Activated effector memory CD4-positive, alpha-beta T cell treated with Interleukin-2 at 50 U/mL for 16 hours (primary cell): ENCODE measurements at places on chromosomes 16 and 17.

- no peak for DNase-seq
Measured at GRCh38 chr16:56734429-56734828, 4.5 kb downstream of the NUP93 start.

DNA sequence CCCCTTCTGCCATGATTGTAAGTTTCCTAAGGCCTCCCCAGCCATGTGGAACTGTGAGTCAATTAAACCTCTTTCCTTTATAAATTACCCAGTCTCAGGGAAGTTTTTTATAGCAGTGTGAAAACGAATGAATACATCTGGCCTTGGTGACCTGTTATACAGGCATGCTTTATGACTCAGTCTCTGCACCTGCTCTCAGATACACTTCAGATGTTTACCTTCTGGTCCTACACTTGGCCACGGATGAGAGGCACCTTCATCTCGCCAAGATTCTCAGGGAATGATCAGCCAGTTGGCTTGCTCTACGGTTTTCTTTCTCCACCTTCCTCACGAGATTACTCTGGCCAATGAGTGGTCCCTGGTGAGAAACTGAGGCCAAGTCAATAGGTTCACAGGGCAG, 304.7 kb downstream of the CA10 start:
- no peak for DNase-seq

DNA sequence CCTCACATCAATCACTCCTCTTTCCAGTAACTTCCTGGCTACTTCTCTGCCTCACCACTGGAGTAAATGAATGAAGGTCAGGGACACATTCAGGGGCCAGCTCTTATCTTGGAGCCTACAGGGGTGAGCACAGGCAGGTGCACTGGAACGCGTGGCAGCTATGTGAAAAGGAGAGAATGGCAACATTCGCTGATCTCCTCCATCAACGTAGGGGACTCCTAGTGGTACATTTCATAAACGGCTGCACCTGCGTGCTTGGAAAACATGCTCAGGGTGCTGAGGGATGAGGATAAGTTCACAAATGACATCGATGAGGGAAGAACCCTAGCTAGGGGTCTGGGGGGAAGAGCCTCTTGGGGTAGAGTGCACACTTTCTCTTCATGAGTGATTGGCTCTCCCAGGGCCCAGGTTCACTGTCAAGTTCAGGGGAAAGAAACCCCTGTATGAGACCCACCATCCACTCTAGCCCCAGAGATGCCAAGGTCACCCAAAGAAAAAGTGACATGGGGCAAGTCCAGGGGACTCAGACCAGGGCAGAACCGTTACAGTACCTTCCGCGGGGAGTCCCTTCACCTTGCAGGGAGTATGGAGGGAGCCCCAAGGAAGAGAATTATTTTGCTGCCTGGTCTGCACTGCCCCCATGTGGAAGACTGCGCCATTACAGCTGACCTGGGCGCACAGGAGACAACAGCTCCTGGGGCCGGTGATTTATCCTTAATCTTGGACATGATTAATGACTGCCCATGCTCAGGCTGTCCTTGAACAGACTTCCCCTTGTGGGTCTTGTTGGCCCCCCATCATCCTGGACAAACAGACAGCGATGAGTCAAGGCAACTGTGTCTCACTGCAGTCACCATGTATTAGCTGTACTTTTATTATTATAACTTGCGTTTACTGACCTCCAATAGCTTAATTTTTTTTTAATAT, 30.1 kb downstream of the VAC14 start:
- peak; percentile 5 for DNase-seq

DNA sequence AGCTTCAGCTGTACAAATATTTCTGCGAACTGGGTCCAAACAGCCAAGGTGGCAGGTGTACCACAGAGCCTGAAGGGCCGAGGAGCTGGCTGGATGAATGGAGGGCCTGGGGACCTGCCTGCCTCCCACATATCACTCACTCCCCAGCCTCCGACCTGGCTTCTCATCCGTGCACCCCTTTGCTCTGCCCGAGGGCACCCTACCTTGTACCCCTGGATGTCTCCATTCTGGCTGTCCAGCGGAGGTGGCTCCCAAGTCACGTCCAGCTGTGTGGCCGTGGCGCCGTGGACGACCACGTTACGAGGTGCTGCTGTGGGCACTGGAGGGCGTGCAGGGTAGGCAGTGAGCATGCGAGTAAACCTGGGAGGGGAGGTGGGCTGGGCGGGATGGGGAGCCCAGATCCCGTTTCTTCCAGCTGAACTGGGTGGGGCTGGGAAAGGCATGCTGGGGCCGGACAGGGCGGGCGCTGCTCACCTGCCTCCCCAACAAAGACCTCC, 67.2 kb upstream of the CDC42EP4 start:
- DNase-seq = no peak

- no peak for DNase-seq
Measured at GRCh38 chr17:50175035-50175807, 9.4 kb downstream of the SGCA start.

- no peak for DNase-seq
Measured at GRCh38 chr16:56198006-56198754, 6.9 kb downstream of the GNAO1 start.

GRCh38 chr16:20333120-20333519, 5.8 kb upstream of the GP2 start:
- DNase-seq = no peak

GRCh38 chr16:10121491-10121890, 60.7 kb downstream of the GRIN2A start:
- DNase-seq = no peak

- no peak for DNase-seq
Measured at GRCh38 chr17:61124562-61124961, 275.1 kb upstream of the TBX2 start.

DNA sequence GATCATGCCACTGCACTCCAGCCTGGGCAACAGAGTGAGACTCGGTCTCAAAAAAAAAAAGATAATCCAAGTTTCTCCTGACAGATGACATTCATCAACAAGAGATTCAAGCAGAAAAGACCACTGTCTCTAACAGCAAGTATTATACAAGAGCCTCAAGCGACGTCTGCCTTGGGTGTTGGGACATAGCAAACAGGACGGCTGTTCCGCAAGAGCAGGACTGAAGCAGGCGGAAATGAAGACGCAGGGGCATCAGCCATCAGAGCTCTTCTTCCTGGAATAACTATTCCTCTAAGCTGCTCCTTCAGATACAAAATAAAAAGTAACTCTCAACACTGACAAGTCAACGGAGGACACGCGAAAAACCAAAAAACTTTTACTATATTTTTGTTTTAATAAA, 54.0 kb downstream of the ANKRD11 start:
- no peak for DNase-seq

DNA sequence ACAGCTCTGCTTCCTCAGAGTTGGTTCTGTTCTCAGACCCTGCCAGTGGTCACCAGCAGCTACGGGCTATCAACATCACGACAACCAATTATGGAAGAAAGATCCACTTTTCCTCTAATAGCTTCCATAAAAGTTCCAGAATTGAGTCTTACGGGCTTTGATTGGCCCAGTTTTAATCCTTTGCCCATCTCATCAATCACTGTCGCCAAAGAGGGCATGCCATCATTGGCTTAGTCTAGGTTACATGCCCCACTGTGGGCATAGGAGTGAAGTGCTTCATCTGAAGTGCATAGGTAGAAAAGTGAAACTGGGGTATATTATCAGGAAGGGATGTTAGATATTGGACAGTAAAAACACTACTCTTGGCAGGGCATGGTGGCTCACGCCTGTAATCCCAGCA, 76.6 kb upstream of the DHX40 start:
- DNase-seq = no peak

- DNase-seq = no peak
Measured at GRCh38 chr17:66545918-66546317, 243.5 kb downstream of the PRKCA start.

DNA sequence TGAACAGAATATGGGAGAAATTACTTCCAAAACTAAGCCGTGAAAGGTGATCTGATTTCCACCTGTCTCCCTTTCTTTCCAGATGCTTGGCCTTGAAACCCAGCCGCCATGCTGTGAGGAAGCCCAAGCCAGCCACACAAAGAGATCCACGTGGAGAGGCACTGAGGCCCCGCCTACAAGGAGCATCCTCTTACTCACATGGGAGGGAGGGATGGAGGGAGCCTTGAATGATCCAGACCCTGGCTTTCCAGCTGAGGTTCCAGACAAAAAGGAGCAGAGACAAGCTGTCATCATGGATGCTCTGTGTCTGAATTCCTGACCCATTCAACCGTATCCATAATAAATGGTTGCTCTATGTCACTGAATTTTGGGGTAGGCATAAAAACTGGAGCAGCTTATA, 48.9 kb upstream of the HAPSTR1 start:
- DNase-seq = no peak

GRCh38 chr16:86090461-86091170, 191.7 kb downstream of the IRF8 start:
- DNase-seq = no peak

DNA sequence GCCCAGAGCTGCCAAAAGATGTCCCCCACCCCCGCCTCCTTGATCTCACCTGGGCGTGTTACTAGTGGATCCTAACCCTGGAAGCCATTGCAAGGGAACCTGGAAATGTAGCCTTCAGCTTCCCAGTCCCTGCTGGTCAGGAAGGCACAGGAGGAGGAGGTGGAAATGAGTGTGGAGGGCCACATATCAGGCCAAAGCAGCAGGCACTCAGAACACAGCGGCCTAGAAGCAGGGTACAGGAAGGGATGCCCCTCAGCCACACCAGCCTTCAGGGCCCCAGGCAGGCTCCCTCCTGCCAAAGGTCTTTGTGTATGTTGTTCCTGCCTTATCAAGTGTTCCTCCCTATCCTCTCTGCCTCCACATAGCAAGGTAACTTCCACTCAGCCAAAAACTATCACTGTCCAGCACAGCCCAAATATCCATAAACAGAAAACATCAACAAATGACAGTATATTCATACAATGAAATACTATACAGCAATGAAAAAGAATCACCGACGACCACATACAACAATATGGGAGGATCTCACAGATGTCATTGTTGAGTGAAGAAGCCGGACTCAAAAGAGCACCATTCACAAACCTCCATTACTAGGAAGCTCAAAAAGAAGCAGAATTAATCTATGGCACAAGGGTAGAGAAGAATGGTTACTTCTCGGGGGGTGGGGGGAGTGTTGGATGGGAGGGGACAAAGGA, 28.2 kb upstream of the TNFRSF13B start:
- DNase-seq = no peak

GRCh38 chr17:29091606-29092289, 48.8 kb downstream of the PIPOX start:
- DNase-seq = no peak

GRCh38 chr16:47928008-47928407, 227.8 kb downstream of the ABCC12 start:
- no peak for DNase-seq

GRCh38 chr16:23857256-23857880, 21.6 kb downstream of the PRKCB start:
- no peak for DNase-seq

DNA sequence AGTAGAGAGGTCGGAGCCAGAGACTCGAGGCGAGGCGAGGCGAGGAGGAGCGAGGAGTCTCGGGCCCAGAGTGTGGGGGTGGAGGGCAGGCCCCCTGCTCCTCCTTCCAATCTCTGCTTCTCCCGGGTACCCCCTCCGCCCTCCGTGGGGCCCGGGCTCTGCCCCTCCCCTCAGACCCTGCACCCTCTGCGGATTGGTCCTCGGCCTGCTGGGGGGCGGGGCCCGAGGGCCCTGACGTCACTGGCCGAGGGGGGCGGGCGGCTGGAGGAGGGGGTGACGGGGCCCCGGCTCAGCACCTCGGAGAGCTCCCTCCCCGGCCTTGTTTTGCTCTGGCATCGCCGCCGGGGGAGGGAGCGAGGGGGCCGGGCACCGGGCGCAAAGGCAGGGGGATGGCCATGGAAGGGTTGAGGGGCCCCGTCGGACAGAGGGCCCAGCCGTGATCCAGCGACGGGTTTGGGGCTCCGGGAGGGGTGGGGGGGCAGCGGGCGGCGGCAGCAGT, at the start of gene RUNDC3A:
TSS of gene RUNDC3A (plus strand) at position 282 of the 499 bp plus-strand sequence. CDS start 232 bp downstream, outside the sequence.
- peak; percentile 74 for DNase-seq

DNA sequence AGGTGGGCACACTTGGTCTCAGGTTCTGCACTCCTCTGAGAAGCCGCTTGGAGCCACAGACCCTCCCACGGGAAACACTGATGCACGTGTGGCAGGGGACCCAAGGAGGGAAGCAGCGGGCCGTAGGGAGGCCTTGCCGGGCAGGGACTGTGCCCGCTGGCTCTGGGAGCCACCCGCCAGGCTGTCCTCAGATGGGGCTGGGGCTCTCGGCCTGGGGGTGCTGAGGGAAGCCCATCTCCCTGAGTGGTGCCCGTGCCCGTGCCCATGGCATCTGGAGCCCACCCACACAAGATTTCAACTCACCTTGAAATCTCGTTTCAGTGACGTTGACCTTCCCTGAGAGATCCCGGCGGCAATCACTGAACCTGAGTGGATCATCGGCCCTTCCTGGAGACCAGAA, 12.6 kb upstream of the CCDC154 start:
- DNase-seq = no peak

DNA sequence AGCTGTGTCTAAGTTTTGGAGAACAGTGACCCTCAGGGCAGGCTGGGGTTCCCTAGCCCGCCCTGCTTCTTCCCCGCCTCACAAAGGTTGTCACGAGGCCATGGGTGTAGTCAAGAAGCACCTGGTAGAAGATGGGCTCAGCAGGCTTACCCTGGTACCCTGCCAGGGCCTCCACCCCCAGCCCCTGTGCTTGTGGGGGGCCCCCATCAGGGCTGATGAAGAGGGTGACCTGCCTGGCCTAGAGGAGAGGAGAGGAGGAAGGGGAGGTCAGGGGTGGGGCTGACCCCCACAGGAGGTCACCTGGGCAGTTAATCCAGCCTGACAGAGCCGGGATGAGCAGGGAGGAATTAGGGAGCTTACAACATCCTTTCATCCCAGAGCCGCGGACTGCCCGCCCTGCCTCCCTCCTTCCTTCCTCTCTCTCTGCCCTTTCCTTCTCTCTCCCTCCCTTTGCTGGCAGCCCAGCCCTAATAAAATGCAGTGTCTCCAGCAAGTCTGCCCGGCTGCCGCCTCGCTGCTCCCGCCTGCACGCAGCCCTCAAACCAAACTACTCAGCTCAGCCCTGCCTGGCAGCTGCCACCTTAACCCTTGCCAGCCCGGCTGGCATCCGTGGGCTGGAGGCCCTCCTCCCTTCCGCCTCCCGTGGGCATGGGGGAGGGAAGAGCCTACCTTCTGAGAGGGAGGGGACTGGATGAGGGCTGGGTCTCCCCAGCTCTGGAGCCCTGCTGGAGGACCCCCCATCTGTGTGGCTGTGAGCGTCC, 7.2 kb downstream of the DLX3 start:
- no peak for DNase-seq

DNA sequence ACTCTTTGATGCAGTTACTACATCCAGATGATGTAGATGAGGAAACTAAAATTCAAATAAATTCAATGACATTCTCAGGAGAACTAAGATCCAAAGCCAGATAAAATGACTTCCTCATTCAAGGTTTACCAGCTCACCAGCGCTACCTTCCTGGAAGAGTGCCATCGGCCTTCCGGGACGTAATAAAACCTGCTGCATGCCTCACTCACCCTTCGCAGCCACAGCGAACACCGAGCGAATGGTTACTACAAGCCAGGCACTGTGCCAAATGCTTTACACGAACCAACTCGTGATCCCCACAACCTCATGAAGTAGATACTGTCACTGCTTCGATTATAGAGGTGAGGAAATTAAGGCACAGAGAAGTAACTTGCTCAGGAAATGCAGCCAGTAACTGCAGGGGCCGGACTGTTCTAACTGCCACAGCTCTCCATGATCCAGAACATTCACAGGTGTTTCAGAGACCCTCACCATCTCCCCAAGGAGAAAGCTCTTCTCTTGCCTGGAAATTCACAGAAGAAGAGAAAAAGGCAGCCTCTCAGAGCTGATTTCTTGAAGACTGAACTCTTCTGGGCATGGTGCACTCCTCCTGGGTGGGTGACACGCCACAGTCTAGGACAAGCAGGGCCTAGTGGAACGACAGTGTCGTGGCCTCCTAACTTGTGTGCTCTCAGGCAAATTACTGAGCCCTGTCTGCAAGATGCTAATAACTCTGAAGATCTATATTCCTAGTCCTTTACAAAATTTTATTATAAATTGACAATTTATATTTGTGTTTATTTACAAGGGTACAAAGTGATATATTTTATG, 46.8 kb downstream of the HIC1 start:
- DNase-seq = peak; percentile 13
